ENCODE measurements at places on chromosomes 2 and 18.

GRCh38 chr18:44779753-44780292 is 99.1 kb downstream of the SETBP1 start:
- DNase-seq = no peak

GRCh38 chr2:75311993-75312392 is 112.7 kb upstream of the TACR1 start:
- DNase-seq = no peak

- no peak for DNase-seq
Measured at GRCh38 chr2:58497168-58497567, 256.0 kb upstream of the FANCL start.

DNA sequence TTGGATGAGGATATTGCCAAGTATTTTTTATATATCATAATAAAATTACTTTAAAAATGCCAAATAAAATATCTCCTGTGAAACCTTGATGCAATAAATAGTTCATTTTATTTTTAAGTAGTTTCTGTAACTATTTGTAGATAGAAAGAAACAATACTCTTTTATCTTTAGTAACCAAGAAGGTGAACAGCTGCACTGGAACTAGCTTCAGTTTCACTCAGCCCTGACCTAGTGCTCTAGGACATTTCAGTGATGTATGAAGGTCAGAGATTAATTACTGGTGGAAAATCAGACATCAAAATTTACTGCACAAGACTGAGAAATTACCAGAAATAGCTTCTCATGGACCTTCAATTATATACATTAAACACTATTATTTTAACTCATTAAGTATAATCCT is 1305.0 kb downstream of the CNTNAP5 start:
- no peak for DNase-seq

DNA sequence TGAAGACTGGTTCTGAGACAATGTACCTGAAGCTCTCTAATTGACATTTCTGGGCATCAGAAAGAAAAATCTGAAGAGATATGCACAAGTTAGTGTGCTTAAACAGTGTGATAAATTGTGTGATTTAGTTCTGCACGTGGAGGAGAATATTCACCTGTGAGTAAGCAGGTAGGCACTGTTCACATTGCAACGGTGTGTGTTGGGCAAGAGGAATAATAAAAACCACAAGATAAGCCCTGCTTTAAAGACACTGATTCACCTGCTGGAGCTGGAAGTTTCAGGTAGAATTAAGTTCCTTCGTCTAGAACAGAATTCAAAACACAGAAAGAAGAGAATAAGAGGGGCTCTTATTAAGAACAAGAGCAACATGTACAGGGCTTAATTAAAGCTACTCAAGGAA is 864.3 kb upstream of the SOX11 start:
- no peak for DNase-seq

- DNase-seq = peak; percentile 52
Measured at GRCh38 chr2:196101325-196101991, 32.8 kb upstream of the DNAH7 start.

DNA sequence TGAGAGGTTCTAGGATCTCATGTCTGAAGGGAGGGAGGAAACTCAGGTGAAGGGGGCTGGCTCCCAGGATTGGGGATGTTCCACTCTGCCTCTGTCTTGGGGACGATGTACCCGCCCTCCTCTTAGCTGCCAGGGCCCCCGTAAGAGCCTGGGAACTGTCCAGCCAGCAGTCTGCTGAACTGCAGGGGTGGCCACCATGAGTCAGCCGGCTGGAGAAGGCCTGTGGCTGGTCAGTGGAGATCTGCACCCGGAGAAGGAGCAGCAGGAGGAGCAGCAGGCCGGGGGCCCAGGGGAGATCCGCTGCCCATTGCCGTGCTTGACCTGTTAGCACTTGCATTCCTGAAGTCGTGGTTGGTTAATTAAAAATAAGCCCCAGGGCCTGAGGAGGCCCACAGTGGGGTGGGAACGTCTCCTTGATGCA is 180.3 kb downstream of the TFCP2L1 start:
- no peak for DNase-seq

DNA sequence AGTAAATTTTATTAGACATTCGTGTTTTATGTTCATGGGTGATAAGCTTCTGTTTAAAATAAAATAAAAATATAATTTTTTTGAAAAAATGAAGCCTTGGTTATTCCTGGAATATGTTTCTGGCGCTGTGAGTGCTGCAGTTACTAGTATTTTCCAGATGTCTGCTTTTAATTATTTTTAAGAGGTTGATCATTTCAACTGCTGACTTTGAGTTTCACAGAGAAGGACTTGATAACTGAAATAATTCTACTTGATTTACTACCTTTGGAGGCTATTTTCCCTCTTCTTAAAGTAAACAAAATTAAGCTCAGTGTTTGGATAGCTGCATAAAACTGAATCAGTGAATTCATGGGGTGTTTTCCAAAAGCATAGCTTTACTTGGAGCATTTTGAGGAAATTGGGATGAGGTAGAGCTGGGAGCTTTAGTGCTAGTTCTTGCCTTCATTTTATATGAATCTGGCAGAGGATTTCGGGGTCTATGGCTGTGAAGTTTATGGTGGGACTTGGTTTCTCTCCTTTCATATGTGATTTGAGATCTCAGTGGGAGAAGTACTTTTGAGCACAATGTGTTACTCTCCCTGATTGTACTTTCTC is 666.5 kb downstream of the DCDC2C start:
- no peak for DNase-seq

All from brain microvascular endothelial cell (primary cell).